ENCODE measurements at places on chromosomes 7 and 10.

DNA sequence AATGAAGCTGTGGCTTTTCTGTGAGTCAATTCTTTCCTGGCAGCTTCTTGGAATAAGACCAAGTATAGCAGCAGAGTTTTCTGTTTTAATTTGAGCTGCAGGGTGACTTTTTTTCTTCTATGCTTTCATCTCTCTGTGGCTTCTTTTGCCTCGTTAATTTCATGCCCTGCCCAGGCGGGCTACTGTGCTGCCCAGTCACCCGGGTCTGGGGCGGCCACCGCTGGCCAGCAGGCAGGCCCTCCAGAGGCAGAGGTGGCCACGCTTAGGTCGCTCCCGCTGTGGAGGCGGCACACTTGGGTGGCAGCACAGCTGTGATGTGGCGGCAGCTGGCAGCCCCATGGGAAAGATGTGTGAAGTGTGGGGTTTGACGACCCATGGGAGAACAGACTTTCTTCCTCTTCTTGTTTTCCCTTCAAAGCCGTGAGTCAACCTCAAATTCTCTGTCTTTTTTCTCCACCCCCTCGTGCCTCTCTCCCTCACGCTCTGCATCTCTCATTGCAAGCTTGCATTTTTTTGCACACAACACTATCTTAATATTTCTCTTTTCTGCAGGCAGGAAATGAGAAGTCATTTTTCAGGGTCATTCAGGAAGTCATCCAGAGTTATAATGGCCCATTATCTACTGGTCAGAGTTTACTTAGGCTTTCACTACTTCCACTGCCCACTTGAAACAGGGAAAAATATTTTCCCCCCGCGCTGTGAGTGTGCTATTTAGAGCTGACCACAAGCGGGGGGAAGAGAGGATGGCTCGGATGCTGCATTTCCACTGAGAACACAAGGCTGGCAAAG, 67.8 kb downstream of the EGFR start:
- DNase-seq = no peak

DNA sequence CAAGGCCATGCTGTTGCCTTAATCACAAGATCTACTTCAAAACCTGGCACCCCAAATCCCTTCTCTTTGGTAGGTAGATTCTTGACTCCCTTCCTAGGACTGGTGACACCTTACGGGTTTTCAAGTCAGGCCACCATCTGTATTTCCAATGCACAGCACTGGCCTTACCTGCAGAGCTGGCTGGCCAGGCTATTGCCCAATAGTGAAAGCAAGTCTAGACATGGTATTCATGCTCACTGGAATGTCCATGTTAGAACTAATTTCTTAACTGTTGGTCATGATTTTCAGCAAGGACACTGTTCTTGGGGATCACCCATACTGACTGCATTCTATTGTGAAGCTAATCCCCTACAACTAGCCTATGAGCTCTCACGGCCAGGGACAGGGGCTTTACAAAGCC, 313.1 kb upstream of the RNF32 start:
- no peak for DNase-seq

DNA sequence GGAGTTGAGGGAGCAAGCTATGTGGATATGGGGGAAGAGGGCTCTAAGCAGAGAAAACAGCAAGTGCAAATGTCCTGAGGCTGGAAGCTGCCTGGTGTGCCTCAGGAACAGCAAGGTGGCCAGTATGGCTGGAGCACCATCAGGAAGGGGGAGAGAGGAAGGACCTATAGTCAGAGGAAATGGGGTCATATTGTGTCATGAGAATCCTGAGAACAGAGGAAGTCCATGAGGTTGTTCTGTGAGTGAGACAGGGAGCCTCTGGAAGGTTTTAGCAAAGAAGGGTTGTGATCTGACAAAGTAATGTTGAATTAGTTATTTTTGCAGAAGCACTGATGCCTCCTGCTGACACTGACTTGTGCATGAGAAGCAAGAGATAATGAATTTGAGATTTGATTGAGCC, 204.3 kb downstream of the PTEN start:
- DNase-seq = no peak

- no peak for DNase-seq
These were observed 17.2 kb upstream of the FGFR2 start for GRCh38 chr10:121615435-121615793.

DNA sequence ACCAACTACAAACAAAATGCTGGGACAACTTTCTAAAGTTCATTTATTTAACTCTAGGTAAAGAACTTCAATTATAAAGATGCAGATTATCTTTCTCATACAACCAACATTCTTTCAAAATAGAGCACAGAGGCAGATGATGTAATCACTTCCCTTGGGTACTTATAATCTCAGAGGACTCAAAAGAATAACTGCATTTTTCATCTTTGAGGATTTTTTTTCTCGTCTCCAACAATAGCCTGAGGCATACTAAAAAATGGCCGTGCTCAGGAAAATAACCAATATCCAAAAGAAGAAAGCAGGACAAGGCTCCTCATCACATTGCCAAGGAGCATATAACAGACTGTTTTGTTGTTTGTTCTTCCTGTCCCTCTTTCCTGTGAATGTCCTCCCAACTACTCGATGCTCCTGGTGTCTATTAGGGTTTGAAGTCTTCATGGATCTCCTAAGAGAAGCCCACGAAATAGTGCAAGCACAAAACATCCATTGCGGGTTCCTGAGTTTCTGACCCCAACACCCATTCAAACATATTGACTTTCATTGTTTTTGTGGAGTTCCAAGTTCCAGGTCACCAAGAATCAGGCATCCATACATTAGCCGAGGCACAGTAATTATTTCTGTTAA, 182.9 kb downstream of the SORCS1 start:
- DNase-seq = no peak

GRCh38 chr10:29761916-29762315, 127.1 kb upstream of the SVIL start:
- DNase-seq = no peak

DNA sequence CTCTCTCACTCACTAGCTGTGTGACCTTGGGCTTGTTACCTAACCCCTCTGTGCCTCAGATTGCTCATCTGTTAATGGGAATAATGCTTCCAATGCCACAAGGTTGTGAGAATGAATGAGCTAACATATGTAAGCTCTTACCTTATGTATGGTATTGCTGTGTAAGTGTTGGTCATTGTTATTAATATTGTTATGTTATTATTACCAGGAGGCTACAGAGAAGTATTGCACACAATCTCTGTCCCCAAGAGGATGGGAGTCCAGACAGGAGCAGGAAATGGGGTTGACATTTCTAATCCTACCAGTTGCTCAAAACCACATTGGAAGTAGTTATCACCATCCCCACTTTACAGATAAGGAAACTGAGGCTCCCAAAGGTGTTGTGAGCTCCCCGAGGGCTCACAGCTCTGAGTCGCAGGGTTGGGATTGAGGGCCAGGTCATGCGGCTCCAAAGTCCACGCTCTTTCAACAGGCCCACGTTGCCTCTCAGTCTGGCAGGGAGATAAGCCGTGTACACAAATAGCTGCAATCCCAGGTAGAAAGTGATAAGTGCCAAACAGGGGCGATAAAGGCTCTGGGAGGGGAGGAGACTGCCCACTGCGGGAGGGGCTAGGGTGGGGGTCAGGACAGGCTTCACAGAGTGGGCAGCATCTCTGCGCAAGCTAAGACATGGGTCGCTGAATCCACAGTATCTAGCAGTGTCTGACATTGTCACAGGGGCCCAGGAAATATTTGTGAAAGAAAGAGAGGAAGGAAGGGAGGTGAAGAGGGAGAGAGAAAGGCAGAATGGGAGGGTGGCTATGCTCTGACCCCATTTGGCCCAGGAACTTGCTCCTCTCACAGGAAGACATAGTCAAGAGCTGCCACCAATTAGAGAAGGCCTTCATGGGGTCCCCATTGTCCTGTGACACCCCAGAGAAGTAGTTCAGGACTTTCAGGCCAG, 9.6 kb upstream of the ZMIZ1 start:
- no peak for DNase-seq

GRCh38 chr7:156222611-156223010, 410.3 kb upstream of the SHH start:
- DNase-seq = no peak

DNA sequence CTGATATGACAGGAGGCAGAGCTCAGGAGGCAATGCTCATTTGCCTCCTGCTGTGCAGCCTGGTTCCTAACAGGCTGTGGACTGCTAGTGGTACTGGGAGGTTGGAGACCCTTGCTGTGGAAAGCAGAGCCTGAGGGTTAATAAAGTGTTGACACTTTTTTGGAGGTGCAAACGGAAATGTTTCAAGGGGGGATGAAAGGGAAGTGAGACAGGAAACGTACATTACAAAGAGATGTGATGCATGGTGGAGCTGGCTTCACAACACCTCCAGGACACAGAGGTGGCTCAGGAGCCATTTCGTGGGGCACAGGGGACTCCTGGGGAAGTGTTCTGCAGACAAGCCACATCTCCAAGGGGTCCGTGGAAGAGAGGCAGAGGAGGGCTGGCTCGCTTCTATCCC, 137.6 kb upstream of the SVIL start:
- DNase-seq = no peak

DNA sequence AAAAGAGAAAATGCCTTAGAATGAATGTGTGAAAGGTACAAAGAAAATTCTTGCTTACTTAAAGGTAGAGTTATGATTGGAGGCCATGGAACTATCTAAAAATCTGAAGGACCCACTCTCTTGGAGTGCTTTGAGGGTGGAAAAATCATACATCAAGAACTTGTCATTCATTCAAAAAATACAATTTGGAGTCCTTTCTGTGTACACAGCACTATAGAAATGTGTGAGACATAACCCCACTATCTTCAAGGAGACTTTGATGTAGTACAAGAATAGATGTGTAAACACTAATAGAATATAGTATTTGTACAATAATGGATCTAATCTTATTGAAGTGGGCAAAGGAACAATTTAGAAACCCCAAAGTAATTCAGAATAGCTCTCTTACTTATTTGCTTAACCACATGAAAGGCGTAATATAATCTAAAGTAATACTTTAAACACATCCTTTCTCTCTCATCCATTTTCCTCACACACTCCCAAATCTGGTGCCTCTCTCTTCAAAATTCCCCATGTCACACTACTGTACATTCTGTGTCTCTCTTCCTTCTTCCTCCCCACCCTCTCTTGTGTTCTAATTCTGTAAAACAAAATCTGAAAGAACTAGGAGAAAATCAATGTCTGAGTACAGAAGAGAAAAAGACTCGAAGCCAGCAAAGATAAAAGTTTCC, 166.7 kb downstream of the DNAJB9 start:
- no peak for DNase-seq

- no peak for DNase-seq
These were observed 4.0 kb upstream of the GIMAP8 start for GRCh38 chr7:150446288-150446938.

DNA sequence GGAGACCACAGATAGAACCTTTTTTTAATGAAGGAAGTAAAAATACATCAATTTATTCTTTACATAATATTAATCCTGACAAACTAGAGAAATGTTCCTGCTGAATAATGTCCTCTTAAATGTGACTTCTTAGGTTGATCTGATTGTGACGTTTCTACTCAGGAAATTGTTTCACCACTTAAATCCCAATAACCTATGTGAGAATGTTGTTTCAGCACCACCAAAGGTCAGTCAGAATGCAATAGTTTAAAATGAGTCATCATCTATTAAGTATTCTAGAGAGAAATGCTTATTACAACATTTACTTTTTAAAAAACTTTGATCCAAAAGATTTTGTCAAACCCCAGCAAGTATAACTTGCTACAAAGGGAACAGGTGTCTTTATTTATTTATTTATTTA, 155.4 kb upstream of the CACNA2D1 start:
- no peak for DNase-seq

GRCh38 chr10:6567884-6568283, 12.2 kb downstream of the PRKCQ start:
- no peak for DNase-seq

DNA sequence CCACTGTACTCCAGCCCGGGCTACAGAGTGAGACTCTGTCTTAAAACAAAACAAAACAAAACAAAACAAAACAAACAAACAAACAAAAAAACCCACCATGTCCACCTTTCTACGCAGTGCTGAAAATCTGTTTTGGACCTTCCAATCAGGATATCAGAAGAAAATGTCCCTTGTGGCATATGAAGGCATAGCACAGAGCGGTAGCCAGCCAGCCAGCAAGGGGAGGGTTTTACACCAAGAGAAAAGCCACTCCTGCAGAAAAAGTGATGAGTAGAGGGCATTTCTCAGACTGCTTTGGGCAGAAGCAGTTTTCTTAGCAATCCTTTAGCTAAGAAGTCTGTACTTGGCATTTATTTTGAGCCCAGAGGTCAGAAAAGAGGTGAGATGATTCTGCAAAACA, 612.2 kb downstream of the TYW1 start:
- no peak for DNase-seq

GRCh38 chr7:138595454-138595853, 105.7 kb downstream of the SVOPL start:
- no peak for DNase-seq

DNA sequence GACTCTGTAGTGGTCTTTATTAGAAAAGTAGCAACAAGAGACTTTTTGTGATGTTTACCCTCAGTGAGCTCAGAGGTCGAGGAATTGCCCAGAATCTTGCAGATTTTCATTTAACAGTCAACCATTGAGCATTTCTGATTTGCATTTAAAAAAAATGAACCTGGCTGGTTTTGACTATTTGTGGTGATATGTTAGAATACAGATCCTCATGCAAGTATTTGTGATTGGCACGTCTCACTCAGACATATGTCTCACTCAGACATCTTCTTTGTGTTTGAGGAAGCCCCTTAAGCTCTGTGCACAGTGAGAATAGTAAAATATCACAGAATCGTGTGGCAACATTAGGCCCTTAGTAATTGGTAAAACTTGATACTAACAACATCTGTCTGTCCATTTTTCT, 113.2 kb downstream of the SND1 start:
- no peak for DNase-seq

- no peak for DNase-seq
These were observed 202.3 kb upstream of the KLF6 start for GRCh38 chr10:3987143-3987974.

- DNase-seq = no peak
These were observed 50.9 kb downstream of the TFAM start for GRCh38 chr10:58436071-58436470.

GRCh38 chr7:135964791-135965190, 12.4 kb downstream of the MTPN start:
- DNase-seq = no peak

GRCh38 chr10:72605122-72605521, 20.8 kb downstream of the MICU1 start:
- no peak for DNase-seq

GRCh38 chr7:2926896-2927405, 82.8 kb upstream of the GNA12 start:
- no peak for DNase-seq

- DNase-seq = no peak
These were observed 60.8 kb downstream of the RHOBTB1 start for GRCh38 chr10:60883187-60883586.

- DNase-seq = no peak
These were observed 298.2 kb downstream of the GRID1 start for GRCh38 chr10:86068231-86069054.

- no peak for DNase-seq
These were observed 121.1 kb upstream of the ZEB1 start for GRCh38 chr10:31197886-31198285.
